ENCODE measurements at places on chromosomes 1 and 21.

GRCh38 chr1:114522264-114522575, 11.2 kb upstream of the TRIM33 start:
- no peak for DNase-seq

DNA sequence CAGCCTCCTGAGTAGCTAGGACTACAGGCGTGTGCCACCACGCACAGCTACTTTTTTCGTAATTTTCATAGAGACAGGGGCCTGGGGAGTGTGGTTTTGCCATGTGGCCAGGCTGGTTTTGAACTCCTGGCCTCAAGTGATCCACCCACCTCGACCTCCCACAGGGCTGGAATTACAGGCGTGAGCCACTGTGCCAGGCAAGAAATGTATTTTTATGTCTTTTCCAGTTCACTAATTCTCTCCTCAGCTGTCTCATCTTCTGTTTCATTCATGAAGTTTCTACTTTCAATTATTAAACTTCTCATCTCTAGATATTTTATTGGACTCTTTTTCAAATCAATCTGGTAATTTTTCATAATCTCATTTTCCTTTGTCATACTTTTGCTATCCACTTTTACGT, 72.1 kb upstream of the DISP3 start:
- DNase-seq: no peak

DNA sequence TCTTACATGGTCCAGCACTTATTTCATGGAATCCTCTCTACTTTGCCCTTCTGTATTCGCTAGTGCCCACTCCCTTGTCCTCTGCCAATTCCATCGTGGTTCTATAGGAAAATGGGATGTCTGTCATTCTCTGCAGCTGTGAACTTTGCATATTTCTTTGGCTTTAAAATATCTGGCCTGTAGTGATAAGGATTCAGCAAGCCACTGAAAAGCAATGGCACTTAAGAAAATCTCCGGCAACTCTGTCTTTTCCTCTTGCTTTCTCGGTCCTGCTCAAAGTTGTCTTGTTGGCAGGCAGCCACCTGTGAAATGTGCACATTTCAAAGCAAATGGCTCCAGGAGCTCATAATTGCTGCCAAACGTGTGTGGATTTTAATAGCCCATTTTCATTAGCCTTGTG, 91.8 kb downstream of the CHD1L start:
- DNase-seq: no peak

DNA sequence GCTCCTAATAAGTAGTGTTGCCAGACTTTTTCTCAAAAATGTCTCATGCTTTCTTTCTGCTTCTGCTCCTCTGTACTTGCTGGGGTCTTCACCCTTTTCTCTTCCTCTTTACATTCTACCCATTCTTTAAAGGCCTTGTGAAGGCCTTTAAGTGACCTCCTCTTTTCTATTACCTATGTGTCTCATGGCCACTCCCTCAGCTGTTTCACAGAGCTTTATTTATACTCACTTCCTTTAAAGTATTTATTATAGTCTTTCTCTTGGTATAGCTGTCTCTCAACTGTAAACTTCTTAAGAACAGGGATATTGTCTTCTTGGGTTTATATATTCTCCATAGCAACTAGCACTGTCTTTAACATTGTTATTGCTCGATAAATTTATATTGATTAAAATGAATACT, 792 bp downstream of the GOLPH3L start:
- DNase-seq: no peak

GRCh38 chr1:216937491-216937890, 214.3 kb upstream of the ESRRG start:
- DNase-seq: no peak

DNA sequence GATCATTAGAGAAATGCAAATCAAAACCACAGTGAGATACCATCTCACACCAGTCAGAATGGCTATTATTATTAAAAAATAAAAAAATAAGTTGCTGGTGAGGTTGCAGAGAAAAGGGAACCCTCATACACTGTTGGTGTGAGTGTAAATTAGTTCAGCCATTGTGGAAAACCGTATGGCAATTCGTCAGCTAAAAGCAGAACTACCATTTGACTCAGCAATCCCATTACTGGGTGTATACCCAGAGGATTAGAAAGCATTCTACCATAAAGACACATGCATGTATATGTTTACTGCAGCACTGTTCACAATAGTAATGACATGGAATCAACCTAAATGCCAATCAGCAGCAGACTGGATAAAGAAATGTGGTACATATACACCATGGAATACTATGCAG, 42.2 kb downstream of the GIPC2 start:
- no peak for DNase-seq

- no peak for DNase-seq
These were observed 40.3 kb upstream of the DIP2A start for GRCh38 chr21:46418265-46418946.

DNA sequence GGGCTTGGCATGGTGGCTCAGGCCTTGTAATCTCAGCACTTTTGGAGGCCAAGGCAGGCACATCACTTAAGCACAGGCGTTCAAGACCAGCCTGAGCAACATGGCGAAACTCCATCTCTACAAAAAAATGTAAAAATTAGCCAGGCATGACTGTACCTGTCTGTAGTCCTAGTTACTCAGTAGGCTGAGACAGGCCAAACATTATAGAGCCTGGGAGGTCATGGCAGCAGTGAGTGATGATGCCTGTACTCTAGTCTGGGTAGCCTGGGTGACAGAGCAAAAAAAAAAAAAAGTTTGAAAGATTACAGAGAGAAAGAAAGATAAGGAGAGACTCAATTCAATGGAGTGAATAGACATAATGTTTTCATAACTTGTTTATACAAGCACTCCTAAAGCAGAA, 556.5 kb upstream of the BRINP3 start:
- DNase-seq: no peak

DNA sequence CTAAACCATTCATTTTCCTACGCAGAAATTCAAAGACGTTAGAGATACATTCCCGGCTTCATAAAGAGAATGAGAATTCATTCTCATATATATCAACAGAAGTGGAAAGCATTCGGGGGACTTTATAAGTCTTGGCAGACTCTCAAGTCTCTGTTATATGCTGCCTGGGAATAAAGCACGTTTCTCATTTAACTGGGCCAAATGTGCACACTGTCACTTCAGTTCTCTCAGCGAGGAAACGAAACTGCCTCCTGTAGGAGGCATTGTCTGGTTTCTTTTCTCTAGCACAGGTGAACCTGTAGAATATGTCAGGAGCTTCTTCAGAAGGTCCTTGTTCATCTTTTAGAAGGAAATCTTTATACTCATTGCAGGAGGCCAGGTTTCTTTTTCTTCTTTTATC, 367.6 kb downstream of the PTBP2 start:
- no peak for DNase-seq

GRCh38 chr1:236636017-236636416, 31.7 kb upstream of the HEATR1 start:
- no peak for DNase-seq

- peak; percentile 62 for DNase-seq
These were observed 30.0 kb downstream of the ZMYM4 start for GRCh38 chr1:35298464-35298863.

DNA sequence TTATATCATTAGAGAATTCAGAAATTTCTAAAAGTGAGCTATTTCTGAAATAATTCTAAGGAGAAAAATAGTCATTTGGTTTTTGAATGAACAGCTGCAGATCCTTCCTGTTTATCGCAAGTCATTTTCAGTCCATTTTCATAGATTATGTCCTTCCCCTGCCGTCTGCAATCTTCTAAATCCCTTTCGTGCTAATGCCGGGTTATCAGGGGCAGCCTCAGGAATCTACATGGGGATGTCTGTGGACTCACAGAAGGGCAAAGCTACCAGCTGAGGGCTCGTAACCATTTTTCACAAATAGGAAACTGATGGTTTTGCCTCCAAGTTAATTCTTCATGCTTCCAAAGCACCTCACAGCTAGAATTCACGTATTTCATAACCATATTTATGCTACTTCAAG, 23.0 kb downstream of the RCAN3 start:
- no peak for DNase-seq

DNA sequence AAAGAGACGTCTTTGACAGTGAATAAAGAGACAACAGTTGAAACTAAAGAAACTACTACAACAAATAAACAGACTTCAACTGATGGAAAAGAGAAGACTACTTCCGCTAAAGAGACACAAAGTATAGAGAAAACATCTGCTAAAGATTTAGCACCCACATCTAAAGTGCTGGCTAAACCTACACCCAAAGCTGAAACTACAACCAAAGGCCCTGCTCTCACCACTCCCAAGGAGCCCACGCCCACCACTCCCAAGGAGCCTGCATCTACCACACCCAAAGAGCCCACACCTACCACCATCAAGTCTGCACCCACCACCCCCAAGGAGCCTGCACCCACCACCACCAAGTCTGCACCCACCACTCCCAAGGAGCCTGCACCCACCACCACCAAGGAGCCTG, 68.5 kb downstream of the TPR start:
- DNase-seq: no peak

DNA sequence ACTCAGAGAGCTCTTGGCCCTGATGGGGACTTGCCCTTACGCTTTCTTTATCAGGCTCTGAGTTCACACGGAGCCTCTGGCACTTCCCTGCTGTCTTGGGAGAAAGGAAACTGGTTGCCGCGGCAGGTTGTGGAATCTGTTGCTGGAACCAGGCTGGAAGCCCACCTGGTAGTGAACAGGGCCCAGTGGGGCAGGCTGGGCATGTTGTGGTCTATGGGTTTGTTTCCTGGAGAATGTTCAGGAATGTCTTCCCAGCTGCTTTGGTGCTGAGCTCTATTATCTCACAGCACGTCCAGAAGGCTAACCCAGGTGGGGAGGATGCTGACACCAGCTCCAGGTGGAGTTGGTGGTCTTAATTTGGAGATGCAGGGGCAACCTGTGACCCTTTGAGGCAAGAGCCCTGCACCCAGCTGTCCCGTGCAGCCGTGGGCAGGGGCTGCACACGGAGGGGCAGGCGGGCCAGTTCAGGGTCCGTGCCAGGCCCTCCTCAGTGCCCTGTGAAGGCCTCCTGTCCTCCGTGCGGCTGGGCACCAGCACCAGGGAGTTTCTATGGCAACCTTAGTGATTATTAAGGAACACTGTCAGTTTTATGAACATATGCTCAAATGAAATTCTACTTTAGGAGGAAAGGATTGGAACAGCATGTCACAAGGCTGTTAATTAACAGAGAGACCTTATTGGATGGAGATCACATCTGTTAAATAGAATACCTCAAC, 33.3 kb upstream of the TDRD10 start:
- DNase-seq: peak; percentile 23

- no peak for DNase-seq
These were observed 50.3 kb downstream of the SLX9 start for GRCh38 chr21:44989943-44990780.

- DNase-seq: no peak
These were observed 134.9 kb downstream of the RERE start for GRCh38 chr1:8682573-8682972.

GRCh38 chr21:43206231-43207042, 37.6 kb downstream of the CRYAA start:
- DNase-seq: no peak

- DNase-seq: no peak
These were observed 2.1 kb upstream of the HCRTR1 start for GRCh38 chr1:31615414-31615813.

DNA sequence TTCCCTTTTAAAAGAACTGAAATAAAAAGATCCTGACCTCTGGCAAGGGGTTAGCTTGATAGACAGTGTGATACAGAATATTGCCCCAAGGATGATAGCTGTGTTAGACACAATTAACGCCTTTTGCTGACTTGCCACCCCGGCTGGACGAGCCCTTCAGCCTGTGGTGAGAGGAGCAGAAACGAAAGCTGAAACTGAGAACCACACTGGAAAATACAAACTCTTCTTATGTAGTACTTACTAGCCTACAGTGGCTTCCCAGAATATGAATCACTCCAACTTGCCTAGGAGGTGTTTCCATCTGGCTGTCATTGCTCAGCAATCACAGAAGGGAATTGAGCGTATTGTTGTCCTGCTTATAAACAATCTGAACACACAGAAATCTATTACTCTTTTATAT, 22.9 kb downstream of the SAMSN1 start:
- DNase-seq: peak; percentile 41

- DNase-seq: no peak
These were observed 70.0 kb upstream of the SLC45A1 start for GRCh38 chr1:8247811-8248436.

DNA sequence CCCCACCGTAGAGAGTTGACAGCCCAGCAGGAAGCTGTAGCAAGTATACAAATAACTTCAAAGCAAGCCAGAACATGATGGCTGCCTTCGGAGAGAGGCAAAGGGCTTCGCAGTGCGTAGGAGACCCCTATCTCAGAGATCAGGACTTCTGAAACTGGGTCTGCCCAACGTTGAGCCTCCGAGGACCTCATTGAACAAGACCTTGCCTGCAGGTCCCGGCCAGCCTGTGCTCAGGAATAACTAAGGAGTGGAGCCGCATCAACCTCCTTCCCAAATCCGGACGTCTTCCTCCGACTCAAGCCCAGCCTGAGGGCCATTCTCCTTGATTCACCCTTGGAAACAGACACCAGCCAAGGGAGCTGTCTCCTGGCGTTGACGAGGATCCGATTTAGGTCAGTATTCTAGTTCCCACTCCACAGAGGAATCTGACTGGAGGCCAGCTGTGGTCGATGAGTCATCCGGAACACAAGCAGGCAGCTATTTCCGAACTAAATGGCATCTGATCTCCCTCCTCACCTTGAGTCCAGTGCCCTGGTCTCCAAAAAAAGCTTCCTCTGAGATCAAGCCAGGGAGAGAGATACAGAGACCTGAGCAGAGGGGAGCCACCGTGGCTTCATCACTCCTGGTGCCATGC, 166.5 kb upstream of the COA6 start:
- DNase-seq: no peak

GRCh38 chr1:64484651-64485050, 14.7 kb downstream of the CACHD1 start:
- DNase-seq: no peak

DNA sequence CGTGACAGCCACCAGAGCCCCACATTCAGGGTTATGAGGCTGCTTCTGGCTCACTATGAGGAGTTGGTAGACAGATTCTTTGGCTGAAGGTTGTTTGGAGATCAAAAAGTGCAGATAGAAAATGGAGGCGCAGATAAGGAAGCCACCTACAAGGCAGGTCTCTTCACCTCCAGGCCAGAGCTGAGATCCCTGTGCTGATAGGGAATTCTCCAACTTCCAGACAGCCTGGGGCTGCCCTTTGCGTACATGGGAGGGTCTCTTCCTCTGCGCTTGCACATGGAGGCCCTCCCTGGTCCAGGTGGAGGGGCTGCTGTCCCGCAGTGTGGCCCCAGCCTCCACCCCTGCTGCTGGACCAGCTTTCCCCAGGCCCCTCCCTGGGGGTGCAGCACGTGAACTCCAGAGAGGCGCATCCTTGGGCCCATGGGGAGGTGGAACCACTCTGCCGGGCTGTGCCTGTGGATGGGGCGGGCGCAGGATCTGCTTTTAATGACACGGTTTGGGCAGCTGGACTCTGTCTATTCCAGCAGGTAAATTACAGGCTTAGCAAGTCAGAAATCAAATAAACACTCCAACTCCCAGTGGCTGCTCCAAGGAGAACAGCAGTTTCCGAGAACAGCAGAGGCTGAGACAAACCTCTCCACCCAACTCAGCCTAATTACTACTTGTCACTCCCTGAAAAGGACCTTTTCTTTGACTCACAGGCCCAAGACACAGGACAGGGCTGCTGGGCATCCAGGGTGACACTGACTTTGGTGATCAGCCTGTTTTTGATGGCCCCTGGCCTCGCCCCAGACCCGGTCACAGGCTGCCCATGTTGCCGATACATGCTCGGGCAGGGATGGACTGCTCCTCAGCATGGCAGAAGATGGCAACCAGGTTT, 12.4 kb downstream of the OXCT2 start:
- no peak for DNase-seq

GRCh38 chr1:145730467-145730866, 11.2 kb downstream of the CD160 start:
- DNase-seq: no peak
